ENCODE measurements at places on chromosomes 13 and 19. TPM values are rescaled to one million over a fixed set of nuclear protein-coding genes. Genes with fewer than 3 reads are reported as not detected.

IGFL2 gene
- total RNA-seq, result not detected

LIPE gene
- total RNA-seq, result 6.3 TPM

CDX2 gene
- not detected for total RNA-seq

LRRC4B gene
- total RNA-seq, result 9.3 TPM

IGFL4 gene
- not detected for total RNA-seq

PSG1 gene
- not detected for total RNA-seq

ADAMTS10 gene
- total RNA-seq, result 20.2 TPM

ZNF575 gene
- total RNA-seq, result not detected

TLE6 gene
- total RNA-seq, result 0.40 TPM

RASIP1 gene
- 9.8 TPM for total RNA-seq

DNA sequence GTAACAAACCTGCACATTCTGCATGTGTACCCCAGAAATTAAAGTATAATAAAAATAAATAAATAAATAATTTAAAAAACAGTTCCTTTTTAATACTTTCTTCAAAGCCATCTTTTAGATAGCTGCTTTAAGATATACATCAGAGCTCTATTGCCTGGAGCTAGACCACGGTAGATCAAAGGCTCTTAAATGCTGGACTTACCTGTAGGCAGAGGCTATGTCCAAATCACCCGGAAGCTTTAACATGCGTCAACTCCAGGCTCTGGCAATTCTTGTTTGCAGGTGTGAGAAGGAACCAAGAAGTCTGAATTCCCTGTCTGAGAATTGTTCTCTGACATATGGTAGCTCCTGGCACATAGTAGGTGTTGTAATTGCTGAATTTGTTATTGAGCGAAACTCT, 1.6 kb upstream of the METTL21C start:
- no peak for ATAC-seq

DNA sequence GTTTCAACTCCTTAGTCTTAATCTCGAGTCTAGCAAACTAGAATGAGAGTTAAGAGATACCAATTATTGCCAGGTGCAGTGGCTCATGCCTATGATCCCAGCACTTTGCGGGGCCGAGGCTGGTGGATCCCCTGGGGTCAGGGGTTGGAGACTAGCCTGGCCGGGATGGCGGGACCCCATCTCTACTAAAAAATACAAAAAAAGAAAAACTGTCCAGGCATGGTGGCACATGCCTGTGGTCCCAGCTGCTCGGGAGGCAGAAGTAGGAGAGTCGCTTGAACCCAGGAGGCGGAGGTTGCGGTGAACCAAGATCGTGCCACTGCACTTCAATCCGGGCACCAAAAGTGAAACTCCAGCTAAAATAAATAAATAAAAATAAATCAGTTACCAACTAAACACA, 1119.5 kb upstream of the ATXN8OS start:
- no peak for ATAC-seq

DNA sequence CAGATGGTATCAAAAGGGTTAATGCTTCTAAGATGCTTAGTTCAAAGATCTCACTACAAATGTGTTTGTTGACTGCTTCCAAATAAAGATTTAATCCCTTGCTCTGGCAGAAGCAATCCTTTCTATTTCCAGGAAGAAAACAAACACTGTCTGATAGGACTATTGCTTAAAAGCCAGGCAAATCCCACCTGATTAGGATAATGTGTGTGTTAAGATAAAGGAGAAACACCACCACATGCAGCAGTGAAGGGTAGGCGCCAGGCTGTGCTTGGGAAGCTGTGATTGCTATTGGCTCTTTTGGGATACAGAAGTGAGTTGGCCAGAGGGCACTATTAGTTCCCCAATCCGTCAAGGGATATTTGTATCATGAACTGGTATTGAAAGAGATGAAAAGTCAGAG, 62.8 kb upstream of the LRCH1 start:
- ATAC-seq, result peak; percentile 30

DNA sequence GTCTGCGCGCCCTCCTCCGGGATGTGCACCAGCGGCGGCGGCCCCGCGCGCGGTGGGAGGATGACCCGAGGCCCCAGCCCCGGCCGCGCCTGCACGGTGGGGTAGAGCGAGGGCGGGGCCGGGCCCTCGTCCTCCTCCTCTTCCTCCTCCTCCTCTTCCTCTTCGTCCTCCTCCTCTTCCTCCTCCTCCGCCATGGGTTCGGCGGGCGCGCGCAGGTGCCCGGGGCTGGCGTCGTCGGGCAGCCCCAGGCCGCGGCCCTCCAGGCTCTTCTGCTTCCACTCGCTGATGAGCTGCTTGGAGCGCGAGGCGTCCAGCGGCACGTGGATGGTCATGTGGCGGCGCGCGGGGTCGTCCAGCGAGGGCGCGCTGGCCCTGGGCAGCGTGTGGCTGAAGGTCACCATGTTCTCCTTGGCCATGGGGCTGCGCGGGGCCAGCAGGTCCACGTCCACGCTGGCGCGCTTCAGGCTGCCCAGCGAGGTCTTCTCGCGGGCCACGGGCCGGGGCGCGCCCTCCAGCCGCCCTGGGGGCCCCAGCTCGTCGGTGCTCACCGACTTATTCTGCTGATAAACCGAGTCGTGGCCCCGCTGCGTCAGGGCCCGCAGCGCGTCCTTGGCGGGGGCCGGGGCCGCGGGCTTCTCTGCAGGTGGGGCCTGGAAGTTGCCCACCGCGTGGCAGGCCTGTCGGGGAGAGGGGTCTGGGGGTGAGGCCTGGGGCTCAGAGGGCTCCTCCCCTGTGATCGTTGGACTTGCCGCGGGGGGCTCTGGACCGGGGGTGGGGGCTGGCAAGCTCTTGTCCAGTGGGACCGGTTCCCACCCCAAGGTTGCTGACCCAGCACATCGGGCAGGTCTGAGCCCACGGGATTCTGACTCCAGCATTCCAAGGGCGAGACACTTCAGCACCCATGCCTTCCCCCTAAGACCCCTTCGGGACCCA, 8.3 kb downstream of the PLPPR3 start:
- ATAC-seq, result no peak

DNA sequence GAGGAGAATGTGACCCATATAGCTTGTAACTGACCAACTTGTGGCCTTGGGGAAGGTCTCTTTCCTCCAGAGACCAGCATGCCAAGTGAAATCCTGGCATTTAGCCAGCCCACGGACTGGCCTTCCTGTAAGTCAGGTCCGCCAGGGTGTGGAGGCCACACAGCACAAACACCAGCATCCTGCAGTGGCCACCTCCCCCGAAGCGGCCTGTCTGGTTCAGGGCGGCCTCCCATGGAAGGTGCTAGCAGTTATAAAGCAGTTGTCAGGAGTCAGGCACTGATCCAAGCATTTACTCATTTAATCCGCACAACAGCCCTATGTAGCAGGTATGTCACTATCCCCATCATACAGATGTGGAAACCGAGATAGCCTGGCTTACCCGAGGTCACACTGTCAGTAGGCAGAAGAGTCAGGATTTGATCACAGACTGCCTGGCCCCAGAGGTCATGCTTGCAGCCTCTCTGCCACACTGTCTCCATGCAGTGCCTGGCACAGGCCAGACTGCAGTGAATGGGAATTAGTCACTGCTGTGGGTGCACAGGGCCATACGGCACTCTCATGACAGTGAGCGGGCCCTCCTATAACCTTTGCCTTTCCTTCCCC, 36.7 kb downstream of the CAPN12 start:
- peak; percentile 46 for ATAC-seq

GRCh38 chr13:31769575-31769974, 30.2 kb downstream of the RXFP2 start:
- no peak for ATAC-seq

DNA sequence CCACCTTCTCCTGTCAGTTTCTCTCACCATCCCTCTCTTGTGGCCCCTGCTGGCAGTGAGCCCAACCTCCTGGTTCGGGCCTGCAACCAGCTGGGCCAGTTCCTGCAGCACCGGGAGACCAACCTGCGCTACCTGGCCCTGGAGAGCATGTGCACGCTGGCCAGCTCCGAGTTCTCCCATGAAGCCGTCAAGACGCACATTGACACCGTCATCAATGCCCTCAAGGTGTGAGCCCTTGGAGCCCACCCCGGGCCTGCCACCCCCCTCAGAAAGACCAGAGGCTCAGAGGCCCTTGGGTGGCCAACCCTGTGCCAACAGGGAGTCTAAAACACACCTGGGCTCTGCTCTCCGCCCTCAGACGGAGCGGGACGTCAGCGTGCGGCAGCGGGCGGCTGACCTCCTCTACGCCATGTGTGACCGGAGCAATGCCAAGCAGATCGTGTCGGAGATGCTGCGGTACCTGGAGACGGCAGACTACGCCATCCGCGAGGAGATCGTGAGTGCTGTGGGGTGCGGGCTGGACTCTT, 13.8 kb downstream of the FUZ start:
- ATAC-seq, result no peak

- no peak for ATAC-seq
Observed at GRCh38 chr13:79393564-79394249, 12.3 kb downstream of the RBM26 start.

DNA sequence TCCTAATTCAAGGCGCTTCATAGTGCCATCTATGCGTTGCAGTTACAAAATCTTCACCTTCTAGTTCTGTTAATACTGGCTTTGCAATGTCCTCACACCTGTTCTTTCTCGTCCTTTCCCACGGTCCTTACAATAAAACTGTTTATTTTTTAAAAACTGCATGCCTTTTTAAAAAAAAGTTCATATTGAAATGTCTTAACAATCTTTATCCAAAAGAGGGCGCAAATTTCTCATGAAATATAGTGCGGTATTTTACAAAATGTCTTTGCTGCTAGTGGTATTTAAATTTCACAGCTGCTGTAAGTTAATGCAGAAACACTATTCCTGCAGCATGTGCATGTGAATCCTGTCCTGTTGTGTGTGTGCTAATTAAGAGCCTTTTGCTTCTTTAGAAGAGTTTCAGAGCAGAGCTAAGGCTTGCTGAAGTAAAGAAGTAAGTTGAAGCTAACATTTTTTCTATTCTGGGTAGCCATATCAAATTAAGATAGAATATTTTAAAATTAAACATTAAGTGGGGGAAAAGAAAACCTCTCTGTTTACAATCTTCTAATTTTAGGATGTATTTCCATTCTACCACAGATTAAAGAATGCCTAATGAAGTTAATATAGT, 15.8 kb upstream of the CLDN10 start:
- no peak for ATAC-seq

DNA sequence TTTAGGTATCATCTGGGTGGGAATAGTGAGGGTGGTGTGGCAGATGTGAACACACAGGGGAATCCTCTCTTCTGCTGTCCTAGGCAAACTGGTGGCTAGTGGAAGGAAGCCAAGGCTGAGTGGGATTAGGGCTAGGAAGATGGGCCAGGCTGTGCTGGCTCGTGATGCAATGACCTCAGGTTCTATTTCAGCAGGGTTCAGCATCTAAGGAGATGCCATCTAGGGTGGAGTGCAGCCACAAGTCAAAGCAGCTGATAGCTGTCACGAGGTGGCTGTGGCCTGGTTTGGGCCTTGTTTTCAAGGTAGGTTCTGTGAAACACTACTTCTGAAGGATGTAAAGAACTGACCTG, 21.6 kb downstream of the ARL11 start:
- no peak for ATAC-seq

GRCh38 chr19:18292810-18293641, 11.6 kb upstream of the JUND start:
- ATAC-seq, result peak; percentile 61

- no peak for ATAC-seq
Observed at GRCh38 chr13:85616275-85616674, 182.9 kb downstream of the SLITRK6 start.

DNA sequence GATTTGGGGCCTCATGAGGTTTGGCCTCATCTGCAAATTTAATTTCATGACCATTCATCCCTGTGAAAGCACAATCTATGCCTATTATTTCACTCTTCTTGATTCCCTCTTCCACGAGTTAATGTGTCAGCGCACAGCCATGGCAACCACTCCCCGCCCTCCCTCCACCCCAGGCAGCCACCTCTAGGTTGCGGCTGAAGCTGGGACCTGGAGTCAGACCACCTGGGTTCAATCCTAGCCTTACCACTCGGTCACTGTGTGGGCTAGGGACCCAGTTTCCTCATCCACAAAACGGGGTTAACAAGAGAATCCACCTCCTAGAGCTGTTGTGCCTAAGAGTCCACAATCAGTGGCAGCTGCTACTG, 9.8 kb downstream of the CHST8 start:
- no peak for ATAC-seq

- ATAC-seq, result no peak
Observed at GRCh38 chr13:113653264-113654174, 4.5 kb downstream of the ATP4B start.

- ATAC-seq, result no peak
Observed at GRCh38 chr13:91482427-91482826, 84.0 kb downstream of the GPC5 start.

GRCh38 chr19:55080121-55080967, 4.7 kb downstream of the EPS8L1 start:
- peak; percentile 23 for ATAC-seq

DNA sequence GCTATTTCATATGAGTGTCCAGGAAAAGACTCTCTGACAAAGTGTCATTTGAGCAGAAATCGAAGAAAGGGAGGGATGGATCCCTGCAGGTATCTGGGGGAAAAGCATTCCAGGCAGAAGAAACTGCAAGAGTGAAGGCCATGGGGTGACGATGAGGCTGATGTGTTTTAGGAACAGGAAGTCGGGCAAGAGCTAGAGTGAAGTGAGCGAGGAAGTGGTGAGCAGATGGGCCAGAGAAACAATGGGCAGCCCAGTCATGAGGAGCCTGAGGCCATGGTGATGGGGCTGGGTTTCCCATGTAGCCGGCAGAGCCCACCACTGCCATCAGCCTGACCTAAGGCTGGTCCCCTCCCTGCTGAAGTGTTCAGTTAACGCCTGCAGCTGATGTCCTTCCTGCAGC, 150.2 kb downstream of the TNFSF13B start:
- ATAC-seq, result no peak

DNA sequence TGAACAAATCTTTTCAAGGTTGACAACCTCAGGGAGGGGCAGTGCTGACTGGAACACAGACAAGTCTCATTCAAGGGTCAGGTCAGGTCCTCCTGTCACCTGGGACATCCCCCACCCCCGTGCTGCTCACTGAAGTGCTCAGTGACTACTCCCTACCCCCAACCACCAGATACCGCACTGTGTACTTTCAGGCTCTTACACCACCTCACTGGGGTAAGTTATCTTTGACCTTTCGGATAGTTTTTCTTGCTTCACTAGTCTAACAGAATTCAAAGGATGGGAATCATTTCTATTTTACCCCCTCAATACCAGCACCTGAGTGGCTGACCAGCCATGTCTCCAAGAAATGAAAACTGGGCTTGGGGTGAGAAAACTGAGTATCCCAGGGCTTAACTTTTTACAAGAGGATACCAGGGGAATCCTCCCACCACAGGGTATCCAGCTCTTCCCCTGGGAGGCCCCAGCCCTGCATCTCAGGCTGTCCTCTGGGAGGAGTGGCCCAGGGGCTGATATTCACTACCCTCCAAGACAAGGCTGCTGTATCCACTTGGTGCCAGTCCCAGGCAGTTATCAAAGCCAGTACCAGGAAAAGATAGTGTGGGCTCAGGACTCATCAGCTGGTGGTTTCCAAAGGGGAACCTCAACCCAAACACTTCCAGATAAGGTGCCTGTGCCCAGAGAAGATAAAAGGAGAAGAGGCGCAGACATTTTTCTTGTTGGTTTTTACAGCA, 2.1 kb downstream of the ZNF563 start:
- no peak for ATAC-seq

DNA sequence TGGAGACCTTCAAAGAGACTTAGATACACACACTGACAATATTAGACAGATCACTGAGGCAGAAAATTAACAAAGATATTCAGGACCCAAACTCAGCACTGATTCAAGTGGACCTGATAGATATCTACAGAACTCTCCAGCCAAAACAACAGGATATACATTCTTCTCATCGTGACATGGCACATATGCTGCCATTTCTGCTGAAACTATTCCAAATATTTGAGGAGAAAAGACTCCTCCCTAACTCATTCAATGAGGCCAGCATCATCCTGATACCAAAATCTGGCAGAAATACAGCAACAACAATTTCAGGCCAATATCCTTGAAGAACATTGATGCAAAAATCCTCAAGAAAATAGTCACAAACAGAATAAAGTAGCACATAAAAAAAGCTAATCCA, 53.3 kb downstream of the TRPC4 start:
- ATAC-seq, result no peak
